SHP77 (cell line): ENCODE measurements at places on chromosomes 4 and X.

GRCh38 chr4:172099376-172099775 lies 286.2 kb downstream of the GALNTL6 start:
- DNase-seq: no peak

GRCh38 chr4:99848591-99849001 lies 32.0 kb downstream of the DAPP1 start:
- DNase-seq: no peak

DNA sequence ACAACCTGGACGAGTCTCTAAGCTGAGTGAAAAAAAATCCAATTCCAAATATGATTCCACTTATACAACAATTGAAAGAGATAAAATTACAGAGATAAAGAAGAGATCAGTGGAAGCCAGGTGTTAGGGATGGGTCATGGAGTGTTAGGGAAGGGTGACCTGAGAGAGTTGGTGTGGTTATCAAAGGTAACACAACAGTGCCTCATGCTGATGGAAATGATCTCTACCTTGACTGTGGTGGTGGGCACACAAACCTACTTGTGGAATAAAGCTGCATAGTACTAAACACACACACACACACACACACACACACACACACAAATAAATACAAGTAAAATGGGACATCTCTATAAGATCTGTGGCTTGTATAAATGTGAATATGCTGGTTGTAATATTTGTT lies 26.0 kb downstream of the BEND2 start:
- DNase-seq: no peak

- DNase-seq: peak; percentile 18
Measured at GRCh38 chr4:180827232-180828009, 1415.8 kb upstream of the TENM3 start.

- peak; percentile 6 for DNase-seq
Measured at GRCh38 chr4:173243321-173243720, 74.7 kb downstream of the GALNT7 start.

GRCh38 chrX:72027914-72028307 lies 103.8 kb downstream of the RTL5 start:
- no peak for DNase-seq

GRCh38 chr4:110002326-110002725 lies 89.6 kb downstream of the EGF start:
- DNase-seq: no peak

DNA sequence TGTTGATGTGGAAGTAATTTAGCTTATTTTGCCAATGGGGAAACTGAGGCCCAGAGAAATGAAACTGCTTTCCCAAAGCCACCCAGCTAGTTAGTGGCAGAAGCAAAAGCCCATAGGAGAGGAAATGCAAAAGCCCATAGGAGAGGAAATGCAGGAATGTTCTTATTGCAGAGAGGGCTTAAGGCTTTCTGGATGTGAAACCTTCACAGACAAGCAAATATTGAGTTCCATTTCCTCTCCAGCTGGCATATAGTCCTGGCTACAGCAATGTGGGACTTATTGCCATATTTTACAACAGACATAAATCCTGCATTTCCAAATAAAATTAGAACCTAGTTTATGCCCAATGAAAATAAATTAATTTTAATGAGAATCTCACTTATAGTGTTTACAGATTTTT lies 69.7 kb downstream of the TMEM154 start:
- no peak for DNase-seq

DNA sequence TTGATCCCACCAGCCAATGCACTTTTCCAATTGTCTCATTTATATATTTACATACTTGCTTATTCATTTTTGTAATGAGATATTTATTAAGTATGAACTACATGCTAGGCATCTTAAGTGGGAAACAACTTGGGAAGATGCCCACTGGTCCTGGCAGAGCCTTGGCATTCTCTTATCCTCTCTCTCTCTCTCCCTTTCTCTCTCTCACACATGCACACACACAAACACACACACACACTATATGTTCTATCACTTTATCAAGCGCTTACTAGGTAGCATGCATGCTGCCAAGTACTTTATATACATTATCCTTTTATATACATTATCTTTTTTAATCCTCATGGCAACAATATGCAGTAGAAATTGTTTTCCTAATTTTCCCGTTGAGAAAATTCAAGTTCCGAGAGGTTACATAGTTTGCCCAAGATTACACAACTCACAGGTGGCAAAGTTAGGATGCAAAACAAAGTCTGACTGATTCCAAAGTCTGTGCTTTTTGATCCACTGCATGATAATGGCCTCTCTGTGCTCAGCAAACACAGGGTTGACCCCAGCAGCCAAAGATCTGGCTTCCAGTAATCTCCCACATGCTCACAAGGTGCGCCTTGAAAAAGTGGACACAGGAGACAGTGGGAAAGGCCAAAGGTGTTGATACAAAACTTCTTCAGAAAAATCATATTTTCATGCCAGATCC lies 173.1 kb upstream of the KLF3 start:
- DNase-seq: no peak

- DNase-seq: no peak
Measured at GRCh38 chr4:183124228-183124627, 25.2 kb downstream of the WWC2 start.

DNA sequence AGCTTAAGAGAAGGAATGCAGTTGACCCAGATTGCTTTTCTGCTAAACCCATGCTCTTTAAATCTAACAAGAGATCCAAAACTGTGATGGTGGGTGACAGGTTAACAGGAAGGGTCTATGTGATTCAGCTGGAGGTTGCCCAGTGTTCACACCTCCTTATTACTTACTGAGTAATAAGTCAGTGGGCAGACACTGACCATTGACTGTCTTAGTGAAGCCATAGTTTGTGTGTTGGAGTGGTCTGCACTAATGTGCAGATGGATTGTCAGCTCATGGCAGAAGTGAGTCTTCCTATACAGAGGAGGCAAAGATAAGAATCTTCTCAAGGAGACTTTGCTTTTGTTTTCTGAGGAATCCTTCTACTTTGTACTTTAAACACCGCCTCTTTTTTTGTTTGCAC lies 15.2 kb upstream of the RUFY3 start:
- no peak for DNase-seq
